ENCODE measurements at places on chromosomes 11 and 22.

GRCh38 chr11:122113836-122114825 lies 1.9 kb downstream of the BLID start:
- no peak for DNase-seq
- H3K27ac ChIP-seq, result no peak overlapping the region
- H3K27me3 ChIP-seq, result no peaks in the 10 kb centered on the region
- no peak overlapping the region for H3K4me3 ChIP-seq

GRCh38 chr11:62069374-62069773 lies 54.4 kb upstream of the INCENP start:
- H3K27me3 ChIP-seq, result no peaks in the 10 kb centered on the region
- no peak for DNase-seq
- H3K27ac ChIP-seq, result no peak overlapping the region
- no peaks in the 10 kb centered on the region for H3K4me1 ChIP-seq
- no peak overlapping the region for H3K4me3 ChIP-seq

GRCh38 chr11:121452609-121453150 lies at the start of gene SORL1-AS1:
SORL1-AS1 (minus strand) TSS chr11:121452967.
- H3K4me3 ChIP-seq, result peak within 1 kb of the TSS; percentile 96
- H3K36me3 ChIP-seq, result no peaks in the 10 kb centered on the region
- peak within 1 kb of the TSS; percentile 73 for H3K27ac ChIP-seq
- DNase-seq, result no peak

GRCh38 chr11:121575250-121575962 lies 122.6 kb upstream of the SORL1-AS1 start:
- DNase-seq, result no peak
- H3K27ac ChIP-seq, result no peak overlapping the region
- no peaks in the 10 kb centered on the region for H3K27me3 ChIP-seq
- H3K36me3 ChIP-seq, result peaks cover 94% of the 10 kb centered on the region
- no peaks in the 10 kb centered on the region for H3K4me1 ChIP-seq

GRCh38 chr11:134587345-134587744 lies 175.3 kb upstream of the B3GAT1 start:
- peaks cover 1% of the 10 kb centered on the region for H3K27me3 ChIP-seq
- no peak for DNase-seq
- H3K4me1 ChIP-seq, result peaks cover 9% of the 10 kb centered on the region
- H3K27ac ChIP-seq, result no peak overlapping the region

GRCh38 chr11:59243633-59244032 lies 30.9 kb upstream of the MPEG1 start:
- no peak for DNase-seq
- no peaks in the 10 kb centered on the region for H3K4me1 ChIP-seq
- H3K4me3 ChIP-seq, result no peak overlapping the region

GRCh38 chr11:124346311-124346955 lies 26.4 kb upstream of the OR8D2 start:
- no peaks in the 10 kb centered on the region for H3K27me3 ChIP-seq
- H3K27ac ChIP-seq, result no peak overlapping the region
- no peak overlapping the region for H3K4me3 ChIP-seq
- H3K36me3 ChIP-seq, result no peaks in the 10 kb centered on the region
- peaks cover 2% of the 10 kb centered on the region for H3K4me1 ChIP-seq

DNA sequence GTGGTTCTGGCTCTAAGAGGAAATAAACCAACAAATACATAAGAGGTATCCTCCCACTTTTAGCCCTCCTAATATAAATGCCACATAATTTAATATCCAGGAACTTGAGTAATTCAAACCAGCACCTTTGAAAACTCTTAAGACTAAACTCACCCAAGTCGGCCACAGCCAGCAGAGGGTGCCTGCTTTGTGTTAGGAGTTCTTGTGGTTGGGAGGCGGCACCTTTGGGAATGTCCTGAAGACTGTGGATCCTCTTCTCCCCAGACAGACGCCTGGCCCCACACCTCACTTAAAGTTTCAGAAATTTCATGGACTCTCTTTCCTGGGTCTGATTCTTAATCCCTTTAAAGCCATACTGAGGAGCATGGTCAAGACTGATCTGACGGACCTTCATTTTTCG lies 169.0 kb downstream of the TBC1D22A start:
- no peaks in the 10 kb centered on the region for H3K27me3 ChIP-seq
- peaks cover 45% of the 10 kb centered on the region for H3K4me1 ChIP-seq
- DNase-seq, result no peak
- no peak overlapping the region for H3K4me3 ChIP-seq

DNA sequence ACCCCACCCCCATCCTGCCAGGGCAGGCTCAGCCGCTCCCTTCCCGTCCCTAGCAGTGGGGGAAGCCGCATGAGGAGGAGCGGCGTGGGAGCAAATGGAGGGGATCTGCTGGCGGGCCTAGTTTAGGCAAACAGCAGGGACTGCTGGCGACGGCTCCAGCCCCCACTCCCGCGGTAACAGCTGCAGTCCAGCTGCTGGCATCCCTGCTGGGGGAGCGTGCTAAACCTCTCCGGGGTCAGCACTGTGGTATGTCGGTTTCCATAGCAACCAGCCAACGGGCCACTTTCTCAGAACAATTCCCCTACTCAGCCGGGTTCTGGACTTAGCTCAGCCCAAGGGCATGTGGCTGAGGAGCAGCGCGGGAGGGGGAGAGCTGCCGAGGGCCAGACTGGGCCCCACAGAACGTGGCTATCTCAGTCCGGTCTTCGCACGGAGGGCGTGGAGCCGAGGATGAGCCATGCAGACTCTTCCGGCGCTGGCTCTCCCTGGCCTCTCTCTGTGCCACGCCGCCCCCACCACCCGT lies 98.8 kb downstream of the PKNOX2 start:
- H3K27me3 ChIP-seq, result peaks cover 55% of the 10 kb centered on the region
- peaks cover 36% of the 10 kb centered on the region for H3K4me1 ChIP-seq
- no peak overlapping the region for H3K4me3 ChIP-seq
- peak; percentile 69 for DNase-seq

- peak; percentile 60 for DNase-seq
- H3K27me3 ChIP-seq, result no peaks in the 10 kb centered on the region
- no peak overlapping the region for H3K4me3 ChIP-seq
- H3K27ac ChIP-seq, result no peak overlapping the region
Measured at GRCh38 chr11:77091146-77091940, 11.3 kb upstream of the OMP start.

All from HepG2 (cell line).